CD4-positive, alpha-beta T cell treated with Interleukin-1 beta for 1 hour (primary cell): ENCODE measurements at places on chromosomes 12 and 14.

GRCh38 chr14:89813617-89814031, 140.9 kb downstream of the EFCAB11 start:
- DNase-seq, result no peak

GRCh38 chr12:34595749-34596733, 573.7 kb downstream of the ALG10 start:
- no peak for DNase-seq

DNA sequence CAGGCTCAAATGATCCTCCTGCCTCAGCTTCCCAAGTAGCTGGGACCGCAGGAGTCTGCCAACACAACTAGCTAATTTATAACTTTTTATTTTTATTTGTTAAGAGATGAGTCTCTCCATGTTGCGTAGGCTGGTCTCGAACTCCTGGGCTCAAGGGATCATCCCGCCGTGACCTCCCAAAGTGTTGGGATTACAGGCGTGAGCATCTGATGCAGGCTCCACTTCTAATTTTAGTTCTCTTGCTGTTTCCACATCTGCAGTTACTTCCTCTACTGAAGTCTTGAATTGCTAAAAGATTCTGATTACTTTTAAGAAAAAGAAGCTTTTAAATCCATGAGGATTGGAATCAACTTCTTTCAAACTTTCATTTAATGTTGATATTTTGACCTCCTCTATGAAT, 13.4 kb upstream of the SNX6 start:
- no peak for DNase-seq

GRCh38 chr12:21111732-21112131, 19.3 kb upstream of the SLCO1B1 start:
- no peak for DNase-seq

GRCh38 chr14:35708062-35708461, 101.0 kb downstream of the RALGAPA1 start:
- DNase-seq, result no peak

DNA sequence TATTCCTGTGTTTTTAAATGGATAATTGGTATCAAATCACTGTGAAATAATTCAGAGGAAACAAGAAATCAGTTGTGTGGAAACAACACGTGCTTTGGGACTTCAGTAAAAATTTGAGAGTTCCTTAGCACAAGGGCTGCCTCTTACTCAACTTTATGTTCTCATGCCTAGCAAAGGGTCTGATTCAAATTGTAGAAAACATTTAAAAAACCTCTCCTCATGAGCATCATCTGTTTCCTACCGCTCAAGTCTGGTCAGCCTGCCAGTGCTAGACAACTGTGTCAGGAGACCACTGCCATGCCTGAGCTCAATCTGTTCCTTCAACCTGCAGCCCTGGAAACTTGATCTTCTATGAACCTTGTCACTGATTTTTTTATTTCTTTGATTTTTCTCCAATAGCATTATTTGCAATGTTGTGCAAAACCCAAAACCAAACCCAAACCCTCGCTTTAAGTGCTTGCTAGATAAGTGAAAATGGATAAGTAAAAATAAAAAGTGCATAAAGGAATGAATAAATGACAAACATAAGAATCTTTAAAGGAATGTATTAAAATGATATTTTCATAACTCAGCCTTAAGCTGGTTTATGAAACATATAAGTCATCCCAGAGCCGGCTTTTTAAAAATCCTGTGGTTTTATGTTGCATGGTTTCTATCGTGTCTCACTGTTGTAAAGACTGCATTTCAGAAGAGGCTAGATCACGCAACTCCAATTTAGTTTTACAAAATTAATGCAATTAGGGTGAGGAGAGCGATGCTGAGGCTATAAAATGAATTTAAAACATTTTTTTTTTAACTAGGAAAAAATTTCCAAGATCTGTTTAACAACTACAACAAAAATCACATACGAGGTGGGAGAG, 361.2 kb upstream of the PDE3A start:
- DNase-seq, result no peak

DNA sequence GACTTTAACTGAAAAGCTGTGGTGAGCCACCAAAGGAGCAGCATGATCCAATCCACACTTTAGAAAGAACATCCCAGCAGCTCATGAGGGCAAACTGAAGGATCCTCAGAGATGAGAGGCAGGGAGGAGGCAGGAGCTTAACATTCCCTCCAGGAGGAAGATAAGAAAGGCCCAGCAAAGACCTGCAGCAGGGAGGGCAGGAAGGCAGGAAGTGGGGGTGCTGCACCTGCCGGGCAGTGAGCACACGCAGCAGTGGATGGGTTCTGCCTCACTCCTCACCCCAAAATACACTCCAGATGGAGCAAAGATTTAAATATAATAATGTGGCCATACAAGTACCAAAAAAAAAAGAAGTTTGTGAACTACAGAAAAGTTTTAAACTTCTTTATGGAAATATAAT, 48.4 kb downstream of the GCH1 start:
- no peak for DNase-seq

GRCh38 chr12:75606956-75607355, 95.5 kb upstream of the KRR1 start:
- DNase-seq, result no peak

GRCh38 chr12:50964432-50964831, 12.1 kb downstream of the HIGD1C start:
- no peak for DNase-seq

DNA sequence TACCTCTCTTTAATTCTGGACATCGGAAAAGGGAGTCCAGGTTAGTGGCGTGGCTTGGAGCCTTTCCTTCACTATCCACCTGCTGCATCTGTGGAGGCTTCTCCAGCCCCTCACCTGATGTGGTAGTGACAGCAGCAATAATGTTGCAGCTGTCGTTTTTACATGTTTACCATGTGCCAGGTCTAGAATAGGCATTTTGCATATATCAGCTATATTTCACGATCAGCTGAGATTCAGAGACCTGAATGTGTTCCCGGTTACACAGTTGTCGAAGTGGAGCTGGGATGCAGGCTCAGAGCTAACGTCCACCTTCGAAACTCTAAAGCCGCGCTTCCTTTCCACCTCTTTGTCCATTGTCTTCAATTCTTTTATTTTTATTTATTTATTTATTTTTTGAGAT, 91.0 kb downstream of the BORCS5 start:
- no peak for DNase-seq

DNA sequence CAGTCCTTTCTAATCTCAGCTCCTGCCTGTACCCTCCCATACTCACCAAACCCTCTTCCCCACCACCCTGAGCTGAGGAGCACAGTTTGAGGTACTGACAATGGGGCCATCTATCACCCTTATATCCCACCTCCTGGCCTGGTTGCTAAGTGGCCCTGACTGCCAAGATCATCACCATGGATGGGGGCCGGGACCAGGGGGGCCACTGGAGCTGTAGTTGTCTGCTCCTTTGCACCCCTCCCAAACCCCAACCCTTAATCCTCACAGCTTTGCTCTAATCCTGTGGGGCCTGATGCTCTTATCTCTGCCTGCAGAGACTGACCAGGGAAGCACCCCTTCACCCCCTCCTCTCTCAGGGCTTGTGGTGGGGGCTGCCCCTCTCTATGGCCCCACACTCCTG, 395 bp upstream of the GNB3 start:
- no peak for DNase-seq

- no peak for DNase-seq
These were observed 153.1 kb upstream of the DCN start for GRCh38 chr12:91335699-91336098.

GRCh38 chr12:62001424-62001823, 258.8 kb upstream of the USP15 start:
- DNase-seq, result no peak

DNA sequence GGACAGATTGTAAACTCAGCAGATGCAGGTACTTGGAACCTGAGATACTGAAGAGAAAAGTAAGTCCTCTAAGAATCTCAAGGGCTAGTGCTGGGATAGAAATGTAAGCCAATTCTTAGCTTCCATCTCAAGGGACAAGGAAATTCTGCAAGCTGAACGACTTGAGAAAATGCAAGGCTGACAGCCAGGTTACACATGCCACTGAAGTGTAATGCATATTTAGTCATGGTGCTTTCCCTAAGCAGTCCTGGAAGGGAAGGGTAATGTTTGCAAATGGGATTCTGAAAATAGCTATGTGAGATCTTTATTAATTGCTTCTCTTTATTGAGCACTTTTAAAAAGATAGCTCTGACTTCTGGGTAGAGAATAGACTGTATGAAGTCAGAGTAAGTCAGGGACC, 402.7 kb upstream of the SEL1L start:
- DNase-seq, result no peak

GRCh38 chr14:24613241-24613640, 3.8 kb upstream of the GZMH start:
- DNase-seq, result no peak

GRCh38 chr12:64824130-64824499, 332 bp upstream of the TBC1D30 start:
- no peak for DNase-seq

GRCh38 chr12:55688716-55689655, 18.7 kb downstream of the ITGA7 start:
- DNase-seq, result no peak

DNA sequence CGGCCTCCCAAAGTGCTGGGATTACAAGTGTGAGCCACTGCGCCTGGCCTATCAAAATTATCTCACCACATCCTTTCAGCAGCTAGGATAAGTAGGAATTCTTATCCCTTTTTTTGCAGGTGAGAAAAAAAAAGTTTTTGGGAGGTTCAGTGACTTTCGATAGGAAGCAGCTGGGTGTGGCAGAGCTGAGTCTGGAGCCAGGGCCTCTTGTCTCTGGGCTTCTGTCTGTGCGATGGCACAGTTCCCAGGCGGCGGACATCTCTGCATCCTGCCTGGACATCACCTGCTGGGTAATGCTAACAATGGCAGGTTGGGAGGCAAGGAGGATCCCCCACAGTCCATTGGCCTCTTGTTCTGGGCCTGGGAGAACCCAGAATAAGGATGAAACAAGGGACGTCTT, 12.5 kb downstream of the NRXN3 start:
- no peak for DNase-seq

- DNase-seq, result no peak
These were observed 3.7 kb downstream of the MYO1A start for GRCh38 chr12:57046086-57046791.

GRCh38 chr12:6538420-6539313, 4.3 kb downstream of the GAPDH start:
- DNase-seq, result no peak
